H54 (cell line): ENCODE measurements at places on chromosomes 6 and 20.

DNA sequence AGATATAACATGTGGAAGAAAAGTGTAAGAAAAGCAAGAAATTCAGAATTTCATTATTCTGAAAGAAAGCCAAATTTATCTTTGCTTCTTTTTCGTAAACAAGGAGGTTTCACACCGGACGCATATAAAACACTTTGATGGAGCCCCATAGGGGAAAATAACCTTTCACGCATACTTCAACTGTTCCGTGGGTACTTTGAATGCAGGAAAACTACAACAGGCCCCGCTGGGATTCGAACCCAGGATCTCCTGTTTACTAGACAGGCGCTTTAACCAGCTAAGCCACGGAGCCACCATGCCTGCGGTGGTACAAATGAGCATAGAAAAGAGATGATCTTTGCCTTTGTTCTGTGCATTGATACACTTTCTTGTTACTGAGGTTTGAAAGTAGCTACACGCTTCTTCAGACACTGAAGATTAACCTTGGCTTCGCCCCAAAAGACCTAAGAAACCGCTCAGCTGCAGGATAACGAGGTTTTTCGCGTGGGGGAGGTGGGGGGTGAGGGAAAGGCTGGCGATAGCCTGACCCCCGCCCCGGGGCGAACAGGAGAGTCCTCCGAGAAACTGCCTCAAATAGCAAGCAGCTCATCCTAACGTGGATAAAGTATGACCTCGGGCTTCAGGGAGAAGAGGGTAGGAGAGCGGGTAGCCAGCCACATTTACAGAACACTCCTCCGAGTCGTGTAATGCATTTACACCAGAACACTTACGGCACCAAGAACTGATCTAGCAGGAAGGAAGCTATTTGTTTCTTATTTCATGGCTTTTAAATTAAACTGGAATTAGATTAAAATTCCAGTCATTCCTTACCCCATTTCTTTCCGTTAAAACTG, 5.3 kb upstream of the HMGN4 start:
- no peak for DNase-seq

DNA sequence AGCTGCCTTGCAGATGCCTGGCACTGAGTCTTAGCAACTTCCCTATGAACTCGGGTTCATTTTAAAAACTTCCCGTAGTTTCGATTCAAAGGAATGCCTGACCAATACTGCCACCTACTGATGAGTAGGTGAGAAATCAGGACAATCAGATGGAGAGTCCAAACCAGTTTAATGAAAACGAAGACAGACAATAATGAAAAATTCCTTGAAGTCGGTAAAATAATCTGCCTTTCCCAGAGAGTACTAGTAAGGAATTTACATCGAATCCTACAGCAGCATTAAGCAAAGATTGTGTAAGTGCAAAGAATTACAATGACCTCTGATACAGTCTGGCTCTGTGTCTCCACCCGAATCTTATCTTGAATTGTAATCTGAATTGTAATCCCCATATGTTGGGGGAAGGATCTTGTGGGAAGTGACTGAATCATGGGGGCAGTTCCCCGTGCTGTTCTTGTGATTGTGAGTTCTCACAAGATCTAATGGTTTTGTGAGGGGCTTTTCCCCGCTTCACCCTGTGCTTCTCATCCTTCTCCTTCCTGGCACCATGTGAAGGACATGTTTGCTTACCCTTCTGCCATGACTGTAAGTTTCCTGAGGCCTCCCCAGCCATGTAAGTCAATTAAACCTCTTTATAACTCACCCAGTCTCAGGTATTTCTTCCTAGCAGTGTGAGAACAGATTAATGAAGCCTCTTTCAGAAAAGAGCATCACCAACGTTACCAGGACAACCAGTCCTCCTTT, 134.4 kb downstream of the ARHGAP18 start:
- peak; percentile 4 for DNase-seq

DNA sequence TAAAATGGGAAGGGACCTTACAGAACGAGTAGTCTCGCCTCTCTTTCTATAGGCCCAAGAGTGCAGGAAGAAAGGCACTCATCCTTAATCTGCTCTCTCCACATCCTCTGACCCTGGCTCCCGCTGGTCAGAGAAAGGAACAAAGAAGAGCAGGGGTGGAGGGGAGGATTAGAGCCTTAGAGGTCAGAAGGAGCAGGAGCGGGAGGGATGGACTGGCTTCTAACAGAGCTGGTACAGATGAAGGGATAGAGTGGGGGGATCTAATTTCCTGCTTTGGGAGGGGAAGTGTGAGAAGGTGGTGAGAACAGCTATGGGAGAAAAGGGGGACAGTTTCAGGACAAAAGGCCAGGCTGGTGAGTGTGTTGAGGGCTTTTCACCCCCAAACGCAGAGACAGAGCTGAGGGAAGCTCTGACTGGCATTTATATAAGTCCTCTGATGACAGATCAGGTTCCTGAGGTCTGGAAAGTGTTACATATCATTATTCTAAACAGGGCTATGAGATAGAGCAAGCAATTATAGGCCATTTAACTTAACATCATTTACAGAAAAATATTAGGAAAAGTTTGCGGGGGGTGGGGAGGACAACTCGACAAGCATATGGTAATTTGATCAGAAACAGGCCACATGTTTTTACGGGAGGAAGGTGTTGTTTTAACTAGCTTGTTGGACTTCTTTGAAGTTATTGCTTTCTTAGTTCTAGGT, 111.1 kb downstream of the FOXC1 start:
- DNase-seq = no peak

- no peak for DNase-seq
Observed at GRCh38 chr6:170130201-170130621, 160.7 kb downstream of the DLL1 start.

GRCh38 chr6:109296971-109297372, 85.3 kb downstream of the CD164 start:
- no peak for DNase-seq

DNA sequence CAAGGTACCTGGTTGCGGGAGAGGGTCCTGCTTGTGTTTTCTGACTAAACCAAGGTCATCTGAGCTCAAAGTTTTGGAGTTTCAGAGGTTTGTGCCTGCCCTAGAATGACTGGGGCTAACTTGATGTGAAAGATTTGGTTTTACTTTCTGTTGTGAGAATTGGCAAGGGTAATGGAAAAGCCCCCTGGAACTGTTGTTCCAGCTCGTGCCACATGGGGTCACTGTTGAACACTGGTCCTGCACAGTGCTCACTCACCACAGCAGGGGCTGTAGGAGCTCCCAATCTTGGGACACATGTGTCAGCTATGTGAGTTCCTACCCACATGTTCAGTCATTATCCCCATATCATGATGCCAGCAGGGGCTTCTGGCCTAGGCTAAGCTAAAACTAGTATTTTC, 6.5 kb downstream of the TGM6 start:
- peak; percentile 43 for DNase-seq

DNA sequence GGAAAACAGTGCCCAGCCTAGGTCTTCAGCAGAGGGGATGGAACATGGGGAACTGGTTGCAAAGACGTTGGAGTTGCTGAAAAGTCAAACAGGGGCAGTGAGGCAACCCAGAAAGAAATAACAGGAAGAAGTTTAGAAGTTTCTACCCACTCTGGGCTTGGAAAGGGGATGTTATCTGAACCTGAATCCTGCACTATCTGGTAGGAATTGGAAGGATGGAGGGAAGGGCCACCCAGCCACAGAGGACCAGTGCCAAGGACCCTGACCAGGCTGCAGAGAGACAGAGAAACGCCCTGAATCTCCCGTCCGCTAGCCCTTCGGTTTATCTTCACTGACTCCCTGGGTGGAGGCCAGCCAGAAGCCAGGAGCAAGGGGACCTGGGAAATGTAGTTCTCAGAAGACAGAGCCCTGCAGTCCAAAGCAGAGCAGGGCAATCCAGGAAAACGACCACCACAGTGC, 217.3 kb upstream of the RREB1 start:
- DNase-seq = no peak

DNA sequence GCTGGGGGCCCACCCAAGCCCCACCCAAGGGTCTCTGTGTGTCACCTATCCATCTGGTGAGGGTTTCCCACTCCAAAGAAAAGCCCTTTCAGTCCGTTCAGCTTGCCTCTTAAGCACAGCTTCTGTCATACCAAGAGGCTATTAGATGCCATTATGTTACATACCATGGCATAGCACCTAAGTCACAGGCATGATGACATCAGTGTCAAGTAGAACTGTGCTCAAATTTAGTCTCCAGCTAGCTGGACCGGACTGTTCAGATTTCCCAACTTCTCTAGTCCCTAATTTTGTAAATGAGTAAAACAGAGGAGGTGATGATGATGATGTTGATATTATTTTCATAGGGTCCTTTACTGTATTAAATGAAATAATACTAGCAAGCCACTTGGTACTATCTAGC, 19.2 kb upstream of the PLEKHG1 start:
- no peak for DNase-seq

DNA sequence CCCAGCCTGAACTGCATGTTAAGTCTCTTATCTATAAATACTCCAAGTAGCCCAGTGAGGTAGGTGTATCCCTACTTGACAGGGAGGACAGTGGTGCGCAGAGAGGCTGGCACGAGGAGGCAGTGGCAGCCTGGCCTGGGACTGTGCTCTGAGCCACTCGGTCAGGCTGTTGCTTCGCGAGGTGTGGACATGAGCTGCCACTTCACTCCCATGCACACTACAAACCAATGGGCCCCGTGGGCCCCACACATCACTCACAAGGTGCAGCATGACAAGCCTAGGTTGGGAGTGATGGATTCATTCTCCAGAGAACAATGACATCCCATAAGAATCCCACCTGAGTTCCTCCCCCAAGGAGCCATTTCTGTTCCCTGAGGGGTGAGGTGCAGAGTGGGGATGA, 54.9 kb downstream of the TMEM242 start:
- DNase-seq = no peak

DNA sequence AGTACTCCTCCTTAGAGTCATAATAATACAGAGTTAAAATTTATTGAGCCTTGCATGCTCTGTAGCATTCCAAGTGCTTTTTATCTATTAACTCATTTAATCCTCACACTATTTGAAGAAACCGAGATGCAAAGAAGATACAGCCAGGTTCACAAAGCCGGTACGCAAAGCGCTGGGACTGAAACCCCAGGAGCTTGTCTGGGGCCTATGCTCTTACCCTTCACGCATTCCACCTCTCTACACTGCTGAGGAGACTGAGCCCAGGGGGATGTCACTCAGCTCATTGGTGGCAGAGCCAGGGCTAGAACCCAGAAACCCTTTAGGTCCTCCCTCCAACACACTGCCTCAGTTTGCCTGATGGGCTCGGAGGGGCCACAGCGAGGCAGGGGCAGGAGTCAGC, 19.7 kb upstream of the MRPS18A start:
- no peak for DNase-seq

- no peak for DNase-seq
Observed at GRCh38 chr20:31948008-31948407, 3.8 kb downstream of the PDRG1 start.

- no peak for DNase-seq
Observed at GRCh38 chr20:54237116-54237943, 29.4 kb downstream of the PFDN4 start.

DNA sequence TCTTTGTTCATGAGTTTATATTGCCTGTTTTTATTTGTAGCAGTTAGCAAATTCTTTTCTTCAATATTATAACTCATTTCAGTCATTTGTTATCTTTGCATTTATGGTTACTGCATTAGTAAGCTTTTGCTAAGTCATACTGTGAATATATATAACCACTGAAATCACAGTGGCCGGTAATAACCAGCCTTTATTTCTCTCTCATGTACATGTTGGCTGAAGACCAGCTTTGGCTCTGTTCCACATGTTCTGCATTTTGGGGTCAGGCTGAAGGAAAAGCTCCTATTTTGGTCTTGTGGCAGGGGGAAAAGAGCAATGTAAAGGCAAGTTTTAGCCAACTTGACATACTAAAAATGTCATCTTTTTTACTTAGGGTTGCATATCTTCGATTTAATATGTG, 276.3 kb downstream of the BCKDHB start:
- DNase-seq = no peak

GRCh38 chr6:111113336-111114086, 26.2 kb downstream of the SLC16A10 start:
- DNase-seq = no peak

DNA sequence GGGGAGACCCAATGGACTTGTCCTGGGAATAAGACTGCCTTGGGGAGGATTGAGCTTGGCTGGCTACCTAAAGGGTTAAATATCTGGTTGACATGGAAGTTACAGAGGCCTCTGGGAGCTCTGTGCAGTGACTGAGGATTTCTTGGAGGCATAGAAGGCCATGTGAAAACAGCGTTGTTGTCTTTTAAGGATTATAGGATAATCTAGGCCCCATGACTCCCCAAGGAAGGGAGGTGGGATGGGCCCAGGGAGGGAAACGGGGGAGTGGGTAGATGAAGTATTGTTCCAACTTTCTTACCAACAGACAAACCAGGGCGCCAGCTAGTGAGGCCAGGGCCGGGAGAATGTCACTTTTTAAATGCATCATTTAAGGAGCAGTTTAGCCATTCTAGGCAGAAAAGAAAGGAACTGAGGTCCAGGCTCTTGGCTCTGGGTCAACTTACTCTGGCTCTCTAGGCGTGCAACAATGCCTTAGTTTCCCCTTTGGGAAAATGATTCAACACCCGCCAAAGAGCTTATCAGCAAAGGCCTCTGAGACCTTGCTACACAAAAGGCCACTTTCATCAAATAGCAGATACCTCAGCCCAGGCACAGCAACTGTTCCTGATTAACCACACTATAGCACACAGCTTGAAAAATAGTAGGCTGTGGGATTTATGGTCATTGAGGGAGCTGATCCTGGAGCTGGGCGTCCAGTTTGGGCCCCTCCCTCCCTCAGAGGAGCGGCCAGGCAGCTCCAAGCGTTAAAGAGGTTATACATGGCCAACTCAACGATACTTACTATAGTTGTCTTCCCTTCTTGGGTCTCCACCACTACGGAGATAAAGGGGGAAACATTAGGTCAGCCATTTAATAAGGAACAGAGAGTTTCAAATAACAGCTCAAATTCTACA, 7.0 kb downstream of the MRPS18A start:
- DNase-seq = no peak

DNA sequence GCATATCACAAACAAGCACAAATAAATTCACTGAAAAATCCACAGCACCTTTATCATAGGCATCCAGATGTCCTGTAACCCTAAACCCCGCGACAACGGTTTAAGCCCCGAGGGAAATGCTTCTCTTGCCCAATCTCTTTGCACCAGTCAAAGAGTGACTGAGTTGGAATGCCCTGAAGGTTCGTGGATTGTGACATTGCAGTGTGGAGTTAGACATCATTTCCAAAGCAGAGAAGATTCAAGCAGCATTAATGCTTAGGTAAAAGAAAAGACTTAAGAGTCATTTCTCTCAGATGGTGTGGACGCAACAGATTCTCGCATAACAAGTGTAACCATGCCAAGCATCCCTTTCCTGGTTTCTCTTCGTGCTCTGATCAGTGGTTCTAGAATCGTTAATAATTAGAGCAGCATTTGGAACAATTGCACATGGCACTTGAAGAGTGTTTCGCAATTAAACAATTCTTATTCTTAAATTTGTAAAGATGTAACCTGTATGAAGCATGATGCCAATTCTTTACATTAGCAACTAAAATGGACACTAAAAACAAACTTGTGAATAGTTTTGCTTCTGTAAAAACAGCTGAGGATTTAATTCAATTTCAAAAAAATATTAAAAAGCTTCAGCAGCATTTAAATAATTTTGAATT, 121.6 kb downstream of the HIVEP2 start:
- DNase-seq = no peak
